T-helper 17 cell (primary cell): ENCODE measurements at places on chromosomes 1 and 21.

DNA sequence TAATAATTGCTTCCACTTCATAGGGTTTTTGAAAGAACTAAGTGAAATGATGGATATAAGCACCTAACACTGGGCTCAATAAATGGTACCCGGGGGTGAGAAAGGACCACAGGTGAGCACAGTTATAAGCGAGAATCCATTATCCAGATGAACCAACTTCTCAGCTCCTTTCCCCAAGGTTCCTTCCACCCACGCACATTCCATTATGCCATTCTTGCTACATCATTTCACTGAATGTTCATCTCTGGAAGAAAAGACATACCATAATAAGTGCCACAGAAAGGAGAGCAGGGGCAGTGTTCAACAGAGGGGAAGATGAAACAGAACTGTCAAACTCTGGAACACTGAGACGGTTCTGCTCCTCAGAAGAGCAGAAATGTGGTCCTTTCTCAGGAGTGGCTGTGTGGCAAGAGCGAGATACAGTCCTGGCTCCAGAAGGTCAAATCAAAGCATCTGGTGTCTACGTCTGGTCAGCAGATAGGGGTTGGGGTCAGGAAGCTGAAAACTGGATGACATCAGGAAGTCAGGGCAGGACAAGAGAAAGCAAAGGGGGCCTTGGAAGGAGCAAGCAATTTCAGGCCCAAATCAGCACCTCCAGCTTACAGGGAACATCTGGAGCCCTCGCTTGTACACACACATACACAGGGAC lies 255.4 kb upstream of the TMEM51 start:
- H3K27me3 ChIP-seq: peaks cover 68% of the 10 kb centered on the region
- H3K36me3 ChIP-seq: no peaks in the 10 kb centered on the region
- no peak overlapping the region for H3K27ac ChIP-seq
- no peaks in the 10 kb centered on the region for H3K4me1 ChIP-seq

- H3K36me3 ChIP-seq: no peaks in the 10 kb centered on the region
- no peak overlapping the region for H3K4me3 ChIP-seq
- H3K4me1 ChIP-seq: no peaks in the 10 kb centered on the region
Measured at GRCh38 chr1:168861421-168862004, 132.5 kb upstream of the DPT start.

DNA sequence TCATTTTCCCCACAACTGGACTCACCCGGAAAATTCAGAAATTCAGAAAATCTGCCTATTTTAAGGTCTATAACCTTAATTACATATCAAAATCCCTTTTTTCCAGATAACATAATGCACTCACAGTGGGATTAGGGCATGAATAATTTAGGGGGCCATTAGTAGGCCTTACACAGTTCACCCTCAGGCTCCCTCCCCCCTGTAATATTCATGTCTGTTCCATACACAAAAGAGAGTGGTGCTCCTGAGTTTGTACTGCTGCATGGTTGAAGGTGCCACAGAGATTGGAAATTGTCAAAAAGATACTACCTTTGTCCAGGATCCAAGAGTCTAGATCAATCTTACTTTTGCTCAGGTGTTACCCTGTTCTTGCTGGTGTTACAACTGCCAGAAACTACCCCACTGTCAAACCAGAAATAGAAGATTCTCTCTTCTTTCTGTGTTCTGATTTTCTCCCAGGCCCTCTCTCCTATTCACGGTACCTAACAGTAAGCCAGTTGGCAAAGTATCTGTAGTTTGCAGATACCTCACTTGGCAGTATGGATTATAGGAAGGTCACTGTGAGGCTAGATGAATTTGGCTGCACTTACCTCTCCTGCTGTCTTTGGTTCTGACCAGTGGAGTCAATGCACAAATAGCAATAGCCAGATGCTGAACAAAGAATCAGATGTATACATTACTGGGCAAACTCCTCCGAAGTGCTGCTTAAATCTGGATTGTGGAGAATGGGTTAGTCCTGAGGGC lies 53.2 kb downstream of the C1orf198 start:
- H3K4me1 ChIP-seq: no peaks in the 10 kb centered on the region
- H3K27ac ChIP-seq: no peak overlapping the region
- no peak overlapping the region for H3K4me3 ChIP-seq
- H3K27me3 ChIP-seq: peaks cover 17% of the 10 kb centered on the region
- no peaks in the 10 kb centered on the region for H3K36me3 ChIP-seq

DNA sequence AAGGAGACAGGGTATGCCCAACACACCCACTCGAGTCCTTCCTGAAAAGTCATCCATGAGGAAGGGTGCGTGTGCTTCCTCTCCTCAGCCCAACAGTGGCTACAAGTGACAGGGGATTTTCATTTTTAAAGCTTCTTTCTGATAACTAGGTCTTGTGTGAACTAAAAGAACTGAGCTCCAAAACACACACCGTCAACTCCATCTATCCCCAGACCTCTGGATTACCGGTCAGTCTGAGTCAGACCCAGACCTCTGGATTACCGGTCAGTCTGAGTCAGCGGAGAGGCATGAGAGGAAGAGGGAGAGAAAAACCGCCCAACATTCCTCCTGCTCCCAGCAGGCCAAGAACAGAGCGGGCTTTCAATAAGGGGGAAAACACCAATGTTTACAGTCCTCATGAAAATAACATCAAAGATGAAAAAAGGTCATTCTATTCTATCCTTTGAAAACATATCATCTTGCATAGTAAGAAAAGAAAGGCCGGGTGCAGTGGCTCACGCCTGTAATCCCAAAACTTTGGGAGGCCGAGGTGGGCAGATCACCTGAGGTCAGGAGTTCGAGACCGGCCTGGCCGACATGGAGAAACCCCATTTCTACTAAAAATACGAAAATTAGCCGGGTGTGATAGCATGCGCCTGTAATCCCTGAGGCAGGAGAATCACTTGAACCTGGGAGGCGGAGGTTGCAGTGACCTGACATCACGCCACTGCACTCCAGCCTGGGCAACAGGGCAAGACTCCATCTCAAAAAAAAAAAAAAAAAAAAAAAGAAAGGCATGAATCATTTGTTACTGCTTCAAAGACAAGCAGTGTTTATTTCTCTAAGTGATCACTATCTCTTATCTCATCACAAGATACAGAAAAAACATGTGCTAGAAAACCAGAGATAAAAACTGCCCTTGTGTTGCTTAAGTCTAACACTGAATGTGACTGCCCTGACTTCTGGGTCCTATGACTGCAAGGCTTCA lies 3.4 kb downstream of the PTTG1IP start:
- H3K27ac ChIP-seq: peak overlapping the region; percentile 98
- DNase-seq: no peak
- H3K4me1 ChIP-seq: peaks cover 77% of the 10 kb centered on the region
- peaks cover 2% of the 10 kb centered on the region for H3K36me3 ChIP-seq
- no peaks in the 10 kb centered on the region for H3K27me3 ChIP-seq

DNA sequence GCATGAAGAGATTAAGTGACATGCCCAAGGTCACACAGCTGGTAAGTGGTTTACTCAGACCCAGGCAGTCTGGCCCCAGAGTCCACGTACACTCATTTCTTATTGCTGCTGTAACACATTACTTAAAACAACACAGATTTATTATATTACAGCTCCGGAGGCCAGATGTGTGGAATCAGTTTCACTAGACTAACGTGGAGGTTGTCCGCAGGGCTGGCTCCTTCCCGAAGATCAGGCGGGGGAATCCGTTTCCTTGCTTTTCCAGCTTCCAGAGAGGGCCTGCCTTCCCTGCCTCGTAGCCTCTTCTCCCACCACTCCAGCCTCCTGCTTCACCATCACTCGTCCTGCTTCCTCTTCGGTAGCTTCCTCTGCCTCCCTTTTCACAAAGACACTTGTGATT lies 81.2 kb downstream of the KCNN3 start:
- peaks cover 13% of the 10 kb centered on the region for H3K27me3 ChIP-seq
- DNase-seq: no peak
- H3K4me3 ChIP-seq: no peak overlapping the region
- no peaks in the 10 kb centered on the region for H3K36me3 ChIP-seq
- H3K27ac ChIP-seq: no peak overlapping the region

DNA sequence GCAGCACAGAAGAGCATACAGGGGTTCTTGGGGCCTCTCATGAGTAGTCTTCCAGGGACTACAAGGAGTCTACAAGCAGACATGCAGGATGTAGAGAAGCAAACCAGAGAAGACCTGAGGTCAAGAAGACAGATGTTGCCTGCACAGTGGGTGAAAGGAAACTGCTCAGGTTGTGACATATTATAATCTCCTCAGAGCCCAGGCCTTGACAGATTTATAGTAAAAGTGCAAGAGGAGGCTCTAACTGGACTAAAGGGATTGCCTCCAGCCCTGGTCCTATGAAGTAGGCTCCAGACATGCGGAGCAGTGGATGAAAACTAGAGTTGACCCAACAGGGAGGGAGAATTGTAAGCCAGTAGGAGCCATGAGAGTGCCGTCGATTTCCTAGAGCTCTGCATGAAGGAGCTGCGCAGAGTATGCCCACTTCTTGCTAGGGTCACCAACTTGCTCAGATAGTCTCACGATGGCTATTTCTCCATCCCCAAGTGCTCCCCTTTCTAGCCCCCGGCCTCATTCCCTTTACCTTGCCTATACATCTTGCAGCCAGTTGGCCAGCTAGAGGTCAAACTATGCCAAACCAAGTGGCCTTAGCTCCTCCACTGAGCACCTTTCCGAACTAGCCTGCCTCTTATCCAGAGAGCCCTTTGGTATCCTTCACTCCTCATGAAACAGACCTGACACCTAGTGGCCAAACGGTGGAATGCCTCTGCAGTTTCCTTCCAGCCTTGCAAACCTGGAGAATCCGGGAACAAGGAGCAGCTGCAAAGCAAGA lies 36.2 kb upstream of the IPO9 start:
- no peak for DNase-seq
- no peak overlapping the region for H3K27ac ChIP-seq
- H3K4me1 ChIP-seq: peaks cover 4% of the 10 kb centered on the region
- H3K36me3 ChIP-seq: peaks cover 5% of the 10 kb centered on the region
- H3K4me3 ChIP-seq: no peak overlapping the region

DNA sequence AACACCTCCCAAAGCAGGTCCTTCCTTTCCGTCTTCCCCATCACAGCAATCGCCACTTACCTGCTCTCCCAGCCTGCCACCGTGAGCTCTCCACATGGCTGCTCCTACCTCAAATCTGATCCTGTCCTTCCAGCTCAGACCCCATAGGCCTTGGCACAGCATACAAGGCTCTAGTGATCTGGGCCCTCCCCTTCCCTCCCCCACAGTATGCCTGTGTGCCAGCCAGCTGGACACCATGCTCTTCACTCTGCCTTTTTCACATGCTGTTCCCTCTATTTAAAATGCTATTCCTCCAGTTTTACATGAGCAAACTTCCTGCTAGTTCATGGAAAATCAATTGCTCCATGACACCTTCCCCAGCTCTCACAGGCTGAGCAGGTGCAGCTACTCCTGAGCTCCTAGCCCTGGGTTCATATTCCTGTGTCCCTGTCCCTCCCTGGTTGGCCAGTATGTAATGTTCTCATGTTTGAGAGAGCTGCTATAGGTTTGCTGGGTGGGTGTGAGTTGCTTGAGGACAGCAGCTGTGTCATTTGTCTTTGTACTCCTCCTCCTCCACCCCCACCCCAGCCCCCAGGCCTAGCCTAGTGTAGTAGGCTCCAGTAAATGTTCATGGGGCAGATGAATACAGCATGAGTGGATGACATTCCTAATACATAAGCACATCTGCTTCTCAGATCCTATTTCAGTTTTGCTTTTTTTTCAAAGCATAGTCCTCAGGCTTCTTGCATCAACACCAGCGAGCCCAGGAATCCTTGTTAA lies 6.3 kb upstream of the TNNT2 start:
- no peak for DNase-seq
- H3K4me3 ChIP-seq: no peak overlapping the region
- H3K4me1 ChIP-seq: peaks cover 2% of the 10 kb centered on the region
- H3K27ac ChIP-seq: no peak overlapping the region
- H3K36me3 ChIP-seq: peaks cover 2% of the 10 kb centered on the region

DNA sequence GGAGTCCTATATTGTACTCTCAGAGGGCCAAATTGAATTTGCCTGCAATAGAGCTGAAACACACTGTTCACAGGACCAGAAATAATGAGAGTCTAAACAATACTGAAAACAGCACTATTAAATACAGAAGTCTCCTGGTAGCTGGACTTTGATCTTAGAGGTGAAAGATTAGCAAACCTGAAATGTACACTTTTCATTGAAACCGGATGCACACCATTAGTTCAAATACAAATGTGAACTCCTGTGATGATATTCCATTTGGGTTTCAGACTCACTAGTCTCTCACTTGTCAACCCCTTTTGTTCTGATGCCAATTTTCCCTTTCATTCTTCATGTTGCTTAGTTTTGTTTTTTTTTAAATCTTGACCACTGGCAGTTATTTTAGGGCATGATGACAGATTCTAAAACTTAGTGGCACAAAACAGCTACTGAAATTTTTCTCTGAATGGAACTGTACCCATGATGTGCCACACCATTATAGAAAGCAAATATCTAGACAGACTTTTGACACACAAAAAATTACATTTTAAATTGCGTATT lies 5.9 kb upstream of the TNFSF4 start:
- no peak for DNase-seq
- no peaks in the 10 kb centered on the region for H3K36me3 ChIP-seq
- H3K27ac ChIP-seq: no peak overlapping the region

GRCh38 chr1:42973286-42973685 lies 14.6 kb upstream of the SLC2A1 start:
- H3K4me3 ChIP-seq: no peak overlapping the region
- DNase-seq: no peak
- H3K4me1 ChIP-seq: peaks cover 5% of the 10 kb centered on the region
- H3K36me3 ChIP-seq: peaks cover 3% of the 10 kb centered on the region
- H3K27ac ChIP-seq: no peak overlapping the region
- peaks cover 5% of the 10 kb centered on the region for H3K27me3 ChIP-seq

GRCh38 chr1:58584082-58584895 lies 7.2 kb upstream of the TACSTD2 start:
- no peaks in the 10 kb centered on the region for H3K36me3 ChIP-seq
- peaks cover 4% of the 10 kb centered on the region for H3K4me1 ChIP-seq
- no peak overlapping the region for H3K4me3 ChIP-seq
- H3K27ac ChIP-seq: no peak overlapping the region
- no peak for DNase-seq
- peaks cover 53% of the 10 kb centered on the region for H3K27me3 ChIP-seq

- no peaks in the 10 kb centered on the region for H3K27me3 ChIP-seq
- no peak overlapping the region for H3K4me3 ChIP-seq
- peak overlapping the region; percentile 99 for H3K27ac ChIP-seq
- no peak for DNase-seq
- peaks cover 8% of the 10 kb centered on the region for H3K36me3 ChIP-seq
- peaks cover 39% of the 10 kb centered on the region for H3K4me1 ChIP-seq
Measured at GRCh38 chr1:24909388-24909898, 20.6 kb downstream of the RUNX3 start.

GRCh38 chr1:180372728-180373127 lies 129.6 kb downstream of the ACBD6 start:
- no peak for DNase-seq
- no peaks in the 10 kb centered on the region for H3K27me3 ChIP-seq
- no peak overlapping the region for H3K27ac ChIP-seq
- H3K36me3 ChIP-seq: no peaks in the 10 kb centered on the region
- no peaks in the 10 kb centered on the region for H3K4me1 ChIP-seq
- no peak overlapping the region for H3K4me3 ChIP-seq

GRCh38 chr1:9062846-9063245 lies 6.6 kb downstream of the SLC2A5 start:
- DNase-seq: no peak
- peaks cover 22% of the 10 kb centered on the region for H3K27me3 ChIP-seq
- peaks cover 5% of the 10 kb centered on the region for H3K4me1 ChIP-seq
- peaks cover 5% of the 10 kb centered on the region for H3K36me3 ChIP-seq
- H3K27ac ChIP-seq: no peak overlapping the region

GRCh38 chr1:245226203-245226499 lies 71.4 kb downstream of the KIF26B start:
- H3K36me3 ChIP-seq: peaks cover 4% of the 10 kb centered on the region
- H3K27me3 ChIP-seq: no peaks in the 10 kb centered on the region
- no peak overlapping the region for H3K27ac ChIP-seq
- no peak overlapping the region for H3K4me3 ChIP-seq
